ENCODE measurements at places on chromosomes 7 and 10.

DNA sequence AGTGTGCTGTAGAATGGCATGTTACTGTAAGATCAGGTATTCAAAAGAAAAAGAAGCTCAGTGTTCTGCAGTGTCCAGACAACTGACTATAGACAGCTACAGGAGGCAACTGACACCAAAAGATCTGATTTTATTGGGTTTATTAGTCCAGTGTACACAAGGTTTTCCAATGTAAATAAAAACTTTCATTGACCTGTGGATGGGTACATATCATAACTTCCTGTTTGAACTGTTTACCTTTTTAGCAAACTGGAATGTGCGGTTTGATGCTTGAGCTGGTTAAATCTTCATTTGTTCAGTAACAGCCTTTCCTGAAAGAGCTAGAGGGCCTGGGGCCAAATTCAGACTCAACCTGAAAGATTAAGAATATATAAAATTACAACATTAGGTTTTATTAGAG is 172.6 kb upstream of the SP8 start:
- DNase-seq, result peak; percentile 28

DNA sequence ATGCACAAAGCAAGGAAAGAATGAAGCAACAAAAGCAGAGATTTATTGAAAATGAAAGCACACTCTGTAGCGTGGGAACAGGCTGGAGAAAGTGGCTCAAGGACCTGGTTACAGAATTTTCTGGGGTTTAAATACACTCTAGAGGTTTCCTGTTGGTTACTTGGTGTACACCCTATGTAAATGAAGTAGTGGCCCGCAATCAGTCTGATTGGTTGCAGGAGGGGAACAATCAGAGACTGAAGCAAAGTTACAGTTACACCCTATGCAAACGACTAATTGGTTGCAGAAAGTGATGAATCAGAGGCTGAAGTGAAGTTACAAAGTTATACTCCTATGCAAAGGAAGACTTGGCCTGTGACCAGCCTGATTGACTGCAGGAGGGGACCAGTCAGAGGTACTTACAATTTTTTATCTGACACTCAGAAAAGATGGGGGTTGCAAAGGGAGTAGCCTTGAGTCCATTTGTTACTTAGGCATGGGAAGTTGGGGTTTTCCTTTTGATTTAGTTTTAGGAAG is 3.6 kb upstream of the MTPN start:
- no peak for DNase-seq

- DNase-seq, result no peak
Measured at GRCh38 chr10:16828701-16829175, 11.5 kb upstream of the RSU1 start.

- DNase-seq, result no peak
Measured at GRCh38 chr7:79709574-79710409, 256.3 kb upstream of the MAGI2 start.

DNA sequence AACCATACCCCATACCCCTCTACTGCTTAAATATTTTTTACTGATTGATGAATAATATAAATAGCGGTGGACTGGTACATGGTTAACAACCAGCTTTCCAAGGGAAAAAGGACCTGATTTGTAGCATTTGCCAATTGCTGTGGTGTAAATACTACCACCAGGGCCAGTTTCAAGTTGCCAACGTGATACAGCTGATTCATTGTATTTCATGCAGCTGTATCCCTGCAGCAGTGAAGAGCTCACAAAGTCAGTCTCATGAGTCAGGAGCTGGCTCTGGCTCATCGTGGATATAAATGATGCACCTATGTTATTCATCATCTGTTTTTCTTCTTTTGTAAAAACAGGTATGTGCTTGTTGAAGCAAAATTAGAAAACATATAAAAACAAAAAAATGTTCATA is 15.2 kb downstream of the CALML5 start:
- DNase-seq, result no peak

DNA sequence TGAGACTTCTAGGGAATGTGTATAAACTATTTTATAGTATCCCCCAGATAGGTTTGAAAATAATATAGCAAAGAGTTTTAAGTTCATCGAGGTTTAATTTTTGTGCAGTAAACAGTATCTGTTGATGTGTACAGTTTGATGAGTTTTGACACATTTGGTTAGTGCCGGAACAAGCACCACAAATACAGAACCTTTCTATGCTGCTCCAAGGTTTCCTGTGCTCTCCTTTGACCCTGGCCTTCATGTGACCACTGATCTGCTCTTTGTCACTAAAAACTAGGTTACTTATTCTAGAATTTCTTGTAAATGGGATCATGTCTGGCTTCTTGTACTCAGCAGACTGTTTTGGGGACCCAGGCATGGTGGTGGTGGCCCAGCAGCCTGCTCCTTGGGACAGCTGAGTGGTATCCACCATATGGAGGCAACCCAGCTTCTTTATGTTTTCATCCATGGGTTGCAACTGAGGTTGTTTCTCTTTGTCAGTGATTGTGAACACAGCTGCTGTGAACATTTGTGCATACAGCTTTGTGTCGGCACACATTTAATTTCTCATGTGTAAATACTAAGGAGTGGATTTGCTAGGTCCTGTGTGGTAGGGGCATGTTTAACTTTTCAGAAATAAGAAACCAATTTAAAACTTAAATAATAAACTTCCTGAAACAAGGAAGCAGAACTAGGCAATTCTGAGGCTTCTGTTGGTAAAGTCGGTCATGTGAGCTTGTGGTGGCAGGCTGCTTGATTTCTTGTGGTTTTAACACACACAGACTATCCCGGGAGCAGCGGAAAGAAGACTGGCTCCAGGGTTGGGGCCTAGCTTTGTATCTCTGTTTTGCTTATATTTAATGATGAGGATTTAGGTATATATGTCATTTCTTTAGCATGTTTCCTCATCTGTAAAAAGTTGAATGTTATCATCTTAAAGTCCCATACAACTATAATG is 219.4 kb downstream of the ABCA13 start:
- DNase-seq, result no peak

DNA sequence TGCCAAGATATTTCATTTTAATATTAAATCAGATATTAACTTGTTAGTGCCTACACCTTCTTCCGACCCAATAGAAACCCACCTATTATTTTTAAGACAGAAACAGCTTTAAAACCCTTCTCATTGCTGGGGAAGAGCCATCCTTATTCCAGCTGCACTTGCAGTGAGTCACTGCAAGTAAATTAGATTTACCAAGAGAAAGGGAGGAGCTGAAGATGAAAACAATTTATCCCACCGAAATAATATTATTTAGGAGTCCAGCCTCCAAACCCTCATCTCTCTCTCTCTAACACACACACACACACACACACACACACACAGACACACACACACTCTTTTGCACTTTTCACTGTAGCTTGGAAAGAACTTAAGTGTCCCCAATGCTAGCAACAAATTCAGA is 26.9 kb downstream of the TWIST1 start:
- DNase-seq, result no peak

- DNase-seq, result no peak
Measured at GRCh38 chr7:155979994-155980393, 167.7 kb upstream of the SHH start.

Data from NCI-H526 treated with DMSO at 0.1 percent for 48 hours (cell line).